Stomach (tissue), 19 donors: ENCODE measurements at places on chromosomes 5 and 9. TPM values are rescaled to one million over a fixed set of nuclear protein-coding genes. Genes with fewer than 3 reads are reported as not detected.

GRCh38 chr5:67259548-67260215 lies 63.1 kb upstream of the CD180 start:
- no peak for DNase-seq

- no peak for DNase-seq
Observed at GRCh38 chr9:134708672-134709038, 67.1 kb downstream of the COL5A1 start.

ASPN gene
- 2.0 TPM for polyA plus RNA-seq

DNA sequence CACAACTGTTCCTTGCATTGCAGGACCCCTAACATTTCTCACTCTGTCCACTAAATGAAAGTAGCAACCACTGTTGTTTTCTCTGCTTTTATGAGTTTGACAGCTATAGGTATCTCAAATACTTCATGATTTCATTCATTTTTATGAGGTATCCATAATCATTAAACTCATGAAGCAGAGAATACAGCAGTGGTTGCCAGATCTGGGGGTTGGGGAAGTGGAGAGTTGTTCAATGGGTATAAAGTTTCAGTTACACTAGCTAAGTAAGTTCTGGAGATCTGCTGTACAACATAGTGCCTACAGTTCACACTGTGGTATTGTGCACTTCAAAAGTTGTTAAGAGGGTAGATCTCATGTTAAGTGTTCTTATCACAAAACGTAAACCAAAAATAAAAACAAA lies 23.4 kb upstream of the CAMK4 start:
- DNase-seq = no peak

SNCAIP gene
- polyA plus RNA-seq = 2.0 TPM

DPH7 gene
- 20.0 TPM for polyA plus RNA-seq

TIFAB gene
- 0.08 TPM for polyA plus RNA-seq

DNA sequence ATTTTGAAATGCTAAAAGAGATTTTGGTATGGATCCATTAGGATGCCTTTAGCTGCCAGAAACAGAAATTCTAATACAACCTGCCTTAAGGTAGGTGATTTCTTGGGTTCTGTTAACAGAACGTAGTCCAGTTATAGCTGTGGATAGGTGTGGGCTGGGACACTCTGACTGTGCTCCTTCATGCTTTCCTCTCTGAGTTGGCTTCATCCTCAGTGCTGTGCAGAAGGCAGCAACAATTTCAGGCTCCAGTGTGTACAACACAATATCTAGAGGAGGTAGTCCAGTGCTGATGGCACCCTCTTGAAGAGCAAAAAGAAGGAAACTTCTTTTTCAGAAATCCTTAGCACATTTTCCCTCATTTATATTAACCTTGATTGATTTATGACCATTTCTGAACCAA lies 34.4 kb downstream of the NNT start:
- no peak for DNase-seq

GRCh38 chr5:13833440-13833839 lies 111.0 kb downstream of the DNAH5 start:
- DNase-seq = no peak

DNA sequence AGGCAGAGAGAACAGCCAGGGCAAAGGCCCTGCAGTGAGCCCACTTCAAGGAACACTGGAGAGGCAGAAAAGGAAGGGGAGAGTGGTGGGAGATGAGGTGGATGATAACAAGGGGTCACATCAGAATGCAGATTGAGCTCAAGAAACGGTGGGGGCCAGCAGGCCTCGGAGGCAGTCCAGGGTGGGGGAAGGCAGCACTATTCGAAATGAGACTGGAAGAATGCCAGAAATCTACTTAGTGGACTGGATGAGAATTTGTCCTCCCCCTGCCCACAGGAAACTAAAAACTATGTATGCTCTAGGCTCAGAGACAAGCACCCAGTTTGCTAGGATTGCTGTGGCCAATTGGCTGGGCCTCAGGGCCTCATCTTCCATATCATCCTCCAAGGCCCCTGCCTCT lies 148.7 kb downstream of the ADAMTS12 start:
- peak; percentile 34 for DNase-seq

- no peak for DNase-seq
Observed at GRCh38 chr9:130833031-130833990, 1.7 kb upstream of the ABL1 start.

- no peak for DNase-seq
Observed at GRCh38 chr5:12683249-12683648, 779.0 kb upstream of the CTNND2 start.

C5orf58 gene
- polyA plus RNA-seq = 4.6 TPM

DNA sequence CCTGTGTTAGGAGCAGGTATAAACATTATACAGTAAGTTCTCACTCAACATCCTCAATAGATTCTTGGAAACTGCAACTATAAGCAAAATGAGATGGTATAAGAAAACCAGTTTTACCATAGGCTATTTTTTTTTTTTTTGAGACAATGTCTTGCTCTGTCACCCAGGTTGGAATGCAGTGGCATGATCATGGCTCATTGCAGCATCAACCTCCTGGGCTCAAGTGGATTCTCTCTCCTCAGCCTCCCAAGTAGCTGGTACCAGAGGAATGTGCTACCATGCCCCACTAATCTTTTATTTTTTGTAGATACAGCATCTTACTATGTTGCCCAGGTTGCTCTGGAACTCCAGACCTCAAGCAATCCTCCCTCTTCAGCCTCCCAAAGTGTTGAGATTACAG lies 50.1 kb upstream of the ADRB2 start:
- no peak for DNase-seq

GRCh38 chr9:24073007-24073592 lies 247.1 kb upstream of the ELAVL2 start:
- no peak for DNase-seq

GRCh38 chr9:69822116-69822750 lies 1.6 kb downstream of the CFAP95 start:
- no peak for DNase-seq

- peak; percentile 60 for DNase-seq
Observed at GRCh38 chr9:137320555-137321384, 18.7 kb upstream of the NRARP start.

SLCO4C1 gene
- not detected for polyA plus RNA-seq

SPINK4 gene
- polyA plus RNA-seq = 19.1 TPM

- no peak for DNase-seq
Observed at GRCh38 chr5:10691826-10692785, 68.9 kb downstream of the DAP start.

SCGB3A2 gene
- not detected for polyA plus RNA-seq

MLANA gene
- not detected for polyA plus RNA-seq

GRCh38 chr9:100056561-100056960 lies 42.2 kb downstream of the ERP44 start:
- DNase-seq = peak; percentile 10

DNA sequence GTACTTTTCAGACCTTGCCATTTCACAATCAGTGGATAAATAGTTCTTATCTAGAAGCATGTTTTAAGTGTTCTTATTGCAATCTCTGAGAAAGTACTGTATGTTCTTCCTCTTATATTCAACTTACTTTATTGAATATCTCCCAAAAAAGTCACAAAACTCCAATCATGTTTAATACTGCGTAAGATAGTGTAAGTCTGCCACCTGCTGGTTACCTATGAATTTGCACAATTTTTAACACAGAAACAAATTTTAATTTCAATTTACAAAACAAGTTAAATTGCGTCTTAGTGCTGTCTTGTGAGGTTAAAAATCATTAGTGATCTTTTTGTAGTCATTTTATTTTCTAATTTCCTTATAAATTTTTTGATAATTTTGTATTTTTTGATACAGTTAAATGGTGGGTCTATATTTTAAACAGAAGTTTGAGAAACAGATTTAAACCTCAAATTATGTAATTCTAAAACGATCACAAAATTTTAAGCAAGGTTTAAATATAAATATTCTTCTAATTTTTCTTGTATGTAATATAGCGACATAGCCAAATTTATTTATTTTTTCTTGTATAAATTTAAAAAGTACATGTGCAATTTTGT lies 115.8 kb downstream of the EMB start:
- no peak for DNase-seq
